Astrocyte (in vitro differentiated cells and primary cell): ENCODE measurements at places on chromosomes 13 and 19. TPM values are rescaled to one million over a fixed set of nuclear protein-coding genes. Genes with fewer than 3 reads are reported as not detected.

Gene FXYD7
- total RNA-seq, result 0.65 TPM in 1 of 2 replicates, not detected in the other

Gene SLC10A2
- total RNA-seq, result not detected in 2 replicates

Gene KIR3DL1
- not detected in 2 replicates for total RNA-seq

Gene PLK5
- total RNA-seq, result 0.09 TPM in 1 of 2 replicates, not detected in the other

Gene CLEC17A
- total RNA-seq, result 0.09 TPM in 1 of 2 replicates, not detected in the other

Gene CEACAM19
- 5.8 and 8.0 TPM in 2 replicates for total RNA-seq

Gene CDX2
- not detected in 2 replicates for total RNA-seq
